NCI-H524 treated with DMSO at 0.1 percent for 48 hours (cell line): ENCODE measurements at places on chromosomes 6 and 20.

DNA sequence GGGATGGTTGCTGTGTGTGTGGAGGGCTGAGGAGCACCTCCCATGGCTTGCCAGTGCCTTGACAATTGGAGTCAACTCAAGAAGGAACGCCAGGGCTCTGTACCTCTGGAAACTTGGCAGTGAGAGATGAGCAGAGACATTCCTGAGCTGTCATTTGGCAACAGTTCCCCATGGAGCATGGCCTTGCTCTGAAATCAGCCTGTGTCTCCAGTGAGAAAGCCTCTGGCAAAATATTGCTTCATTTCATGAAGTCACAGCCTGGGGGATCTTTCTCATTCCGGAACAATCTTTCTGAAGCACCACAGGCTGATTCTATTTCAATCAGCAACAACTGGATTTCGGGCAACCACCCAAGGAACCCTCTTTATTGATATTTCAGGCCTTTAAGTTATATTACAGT, 52.2 kb upstream of the FNDC1 start:
- DNase-seq, result no peak

GRCh38 chr6:7241709-7242645, 71.0 kb downstream of the SSR1 start:
- DNase-seq, result no peak

- DNase-seq, result no peak
These were observed 29.9 kb upstream of the MTHFD1L start for GRCh38 chr6:150835620-150836019.

DNA sequence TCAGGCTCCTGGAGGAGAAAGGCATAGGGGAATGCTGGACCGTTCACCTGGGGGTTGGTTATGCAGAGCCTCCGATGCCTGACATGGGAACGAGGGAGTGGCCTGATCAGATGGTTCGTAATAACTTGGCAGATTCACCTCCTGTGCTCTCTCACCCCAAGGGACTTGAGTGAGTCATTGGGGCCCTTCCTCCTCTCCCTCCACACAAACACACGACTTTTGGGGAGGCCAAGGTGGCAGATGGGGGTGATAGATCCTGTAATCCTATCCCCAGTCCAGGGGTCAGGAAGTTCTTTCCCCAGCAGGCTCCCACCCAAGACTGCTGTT, 45.6 kb upstream of the ARFGEF2 start:
- peak; percentile 67 for DNase-seq

DNA sequence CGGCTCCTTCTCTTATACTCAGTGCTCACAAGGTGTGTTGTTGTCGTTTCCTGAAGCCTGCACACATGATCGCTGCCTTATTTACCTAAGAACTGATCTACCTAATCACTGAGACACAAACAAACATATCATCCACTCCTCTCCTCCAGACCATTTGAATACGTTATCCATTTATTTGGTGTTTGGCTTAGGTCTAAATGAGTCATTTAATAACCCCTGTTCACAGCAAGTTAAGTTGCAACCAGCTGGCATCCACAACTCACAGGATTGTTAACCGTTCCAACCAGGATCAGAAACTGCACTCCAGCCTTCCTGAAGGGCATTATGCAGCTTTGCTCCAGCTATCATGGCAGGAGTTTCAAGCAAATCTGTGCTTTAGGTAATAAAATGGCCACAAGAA, 511.1 kb upstream of the MAP3K7 start:
- no peak for DNase-seq

- DNase-seq, result no peak
These were observed 53.0 kb upstream of the CST7 start for GRCh38 chr20:24895898-24896658.

DNA sequence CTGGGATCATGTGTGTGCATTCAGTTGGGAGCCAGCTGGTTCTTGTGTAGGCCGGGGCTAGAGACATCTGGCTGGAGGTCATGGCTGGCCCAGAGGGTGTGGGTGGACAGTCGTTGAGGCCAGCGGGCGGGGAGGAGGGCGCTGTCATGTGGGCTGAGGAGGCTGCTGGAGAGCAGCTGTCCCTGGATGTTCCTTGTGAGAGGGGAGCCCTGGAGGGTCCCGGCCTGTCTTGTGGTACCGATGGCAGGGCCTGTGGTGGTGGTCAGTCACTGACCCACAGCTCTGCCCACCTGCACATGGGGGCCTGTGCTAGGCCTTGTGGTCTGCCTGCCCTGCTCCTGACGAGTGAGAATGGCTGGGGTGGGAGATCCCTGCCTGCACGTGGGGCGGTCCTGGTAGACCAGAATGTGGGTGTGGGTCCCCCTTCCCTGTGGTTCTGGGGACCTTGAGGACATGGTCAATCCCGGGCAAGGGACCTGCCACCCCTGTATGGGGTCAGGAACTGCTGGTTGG, 1.9 kb upstream of the C20orf204 start:
- DNase-seq, result no peak

DNA sequence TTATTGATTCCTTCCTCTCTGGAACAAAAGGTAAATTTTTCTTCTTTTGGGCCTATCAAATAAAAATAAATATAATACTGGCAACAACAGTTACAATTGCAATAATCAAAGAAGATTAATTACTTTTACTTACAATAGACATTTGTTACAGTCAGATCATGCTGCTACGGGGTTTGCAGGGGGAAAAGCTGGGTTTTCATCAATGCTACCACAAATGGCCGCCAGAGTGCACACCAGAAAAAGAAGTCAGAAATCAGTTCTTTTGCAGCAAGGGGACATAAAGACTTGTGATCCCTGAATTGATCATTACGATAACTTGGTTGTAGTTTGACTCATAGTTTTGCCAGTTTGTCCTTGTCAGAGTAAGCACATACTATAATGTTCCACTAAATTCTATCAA, 714.5 kb upstream of the EYS start:
- no peak for DNase-seq

DNA sequence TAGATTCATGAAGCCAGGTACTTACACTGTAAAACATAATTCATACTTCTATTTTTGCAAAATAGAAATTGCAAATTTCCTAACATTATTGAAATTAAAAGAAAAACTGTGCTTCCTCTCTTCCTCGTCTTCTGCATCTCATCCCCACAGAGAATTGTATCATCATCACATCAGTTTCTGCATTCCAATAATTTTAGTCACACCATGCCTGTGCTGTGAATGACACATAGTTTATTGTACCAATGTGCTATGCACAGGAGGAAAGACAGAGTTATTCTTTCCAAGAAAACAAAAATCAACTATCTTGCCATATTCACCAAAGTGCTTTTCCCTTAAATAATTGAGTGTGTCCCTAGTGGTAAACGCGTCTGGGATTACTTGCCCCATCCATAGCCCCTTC, 38.1 kb upstream of the FAM135A start:
- DNase-seq, result no peak

DNA sequence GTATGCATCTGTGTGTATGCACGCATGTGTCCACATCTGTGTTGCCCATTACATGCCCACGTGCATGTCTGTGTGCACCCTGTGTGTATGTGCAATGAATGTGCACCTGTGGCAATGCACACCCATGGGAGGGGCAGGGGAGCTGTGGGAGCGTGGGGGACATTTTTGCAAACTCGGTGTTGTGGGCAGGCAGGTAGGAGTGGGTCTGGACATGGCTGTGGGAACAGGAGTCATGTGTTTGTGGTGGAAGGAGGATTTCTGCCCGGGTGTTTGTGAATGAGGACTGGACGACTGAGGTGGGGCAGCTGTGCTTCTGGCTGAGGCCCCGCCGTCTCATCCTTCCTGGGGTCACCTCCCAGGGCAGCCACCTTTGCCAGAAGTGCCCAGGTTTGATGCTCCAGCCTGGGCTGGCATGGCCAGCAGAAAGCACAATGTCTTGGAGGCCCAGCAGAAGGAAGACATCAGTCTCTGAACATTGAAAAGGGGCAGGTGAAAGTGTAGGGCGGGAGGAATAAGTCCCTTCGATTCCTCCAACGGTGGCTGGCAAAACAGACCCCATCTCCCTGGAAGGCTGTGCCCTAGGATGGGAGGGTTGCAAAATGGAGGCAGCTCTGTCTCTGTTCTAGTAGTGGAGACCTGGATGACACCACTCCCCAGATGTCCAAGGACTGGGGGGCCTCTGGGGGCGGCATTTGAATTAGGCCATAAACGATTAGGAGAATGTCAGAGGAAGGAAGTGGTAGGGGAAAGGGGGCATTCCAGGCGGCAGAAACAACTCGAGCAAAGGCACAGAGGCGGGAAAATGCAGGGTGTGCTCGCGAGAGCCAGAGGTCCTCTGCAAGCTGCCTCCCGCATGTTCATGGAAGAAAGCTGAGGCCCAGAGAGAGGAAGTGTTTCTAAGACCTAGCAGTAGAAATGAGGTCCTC, 19.1 kb upstream of the ARMC12 start:
- no peak for DNase-seq

GRCh38 chr6:6406715-6407070, 86.2 kb upstream of the F13A1 start:
- no peak for DNase-seq

GRCh38 chr6:79375635-79376337, 141.3 kb upstream of the HMGN3 start:
- DNase-seq, result no peak

- DNase-seq, result no peak
These were observed 81.8 kb downstream of the SMLR1 start for GRCh38 chr6:130908958-130909357.
